Body of pancreas (tissue), 4 donors: ENCODE measurements at places on chromosomes 7 and 10. TPM values are rescaled to one million over a fixed set of nuclear protein-coding genes. Genes with fewer than 3 reads are reported as not detected.

Gene PNLIP
- total RNA-seq: 12,294 TPM

DNA sequence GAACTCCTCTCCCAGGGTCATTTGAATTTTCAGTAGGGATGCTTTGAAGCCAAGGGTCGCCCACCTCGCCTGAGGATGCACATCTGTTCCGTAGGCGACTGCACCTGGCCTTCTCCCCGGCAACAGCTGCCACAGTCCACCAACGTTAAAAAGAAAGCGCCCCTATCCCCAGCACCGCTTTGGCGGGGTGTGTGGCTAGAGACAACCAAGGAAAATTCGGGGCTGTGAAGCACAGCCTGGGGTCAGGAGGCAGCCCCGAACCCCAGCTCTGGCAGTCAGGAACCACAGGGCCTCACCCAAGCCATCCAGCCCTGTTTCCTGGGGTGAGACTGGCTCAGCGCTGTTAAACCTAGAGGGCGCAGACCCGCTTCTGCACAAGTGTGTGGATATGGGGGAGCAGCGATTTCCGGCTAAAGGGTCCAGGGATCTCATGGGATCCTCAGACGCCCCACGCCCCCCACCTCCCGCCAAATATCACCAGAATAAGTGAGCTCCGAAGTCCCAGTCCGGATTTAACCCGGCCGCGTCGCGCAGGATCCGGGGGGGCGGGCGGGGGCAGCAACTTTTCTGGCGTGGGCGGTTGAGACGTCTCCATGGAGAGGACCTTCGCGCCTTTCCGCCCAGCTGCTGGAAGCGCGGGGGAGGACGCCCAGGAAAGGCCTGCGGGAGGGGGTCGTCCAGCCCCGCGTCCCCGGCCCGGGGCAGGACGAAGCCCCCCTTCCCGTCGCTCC is 822 bp downstream of the ZC3HAV1L start:
- peak; percentile 49 for DNase-seq

DNA sequence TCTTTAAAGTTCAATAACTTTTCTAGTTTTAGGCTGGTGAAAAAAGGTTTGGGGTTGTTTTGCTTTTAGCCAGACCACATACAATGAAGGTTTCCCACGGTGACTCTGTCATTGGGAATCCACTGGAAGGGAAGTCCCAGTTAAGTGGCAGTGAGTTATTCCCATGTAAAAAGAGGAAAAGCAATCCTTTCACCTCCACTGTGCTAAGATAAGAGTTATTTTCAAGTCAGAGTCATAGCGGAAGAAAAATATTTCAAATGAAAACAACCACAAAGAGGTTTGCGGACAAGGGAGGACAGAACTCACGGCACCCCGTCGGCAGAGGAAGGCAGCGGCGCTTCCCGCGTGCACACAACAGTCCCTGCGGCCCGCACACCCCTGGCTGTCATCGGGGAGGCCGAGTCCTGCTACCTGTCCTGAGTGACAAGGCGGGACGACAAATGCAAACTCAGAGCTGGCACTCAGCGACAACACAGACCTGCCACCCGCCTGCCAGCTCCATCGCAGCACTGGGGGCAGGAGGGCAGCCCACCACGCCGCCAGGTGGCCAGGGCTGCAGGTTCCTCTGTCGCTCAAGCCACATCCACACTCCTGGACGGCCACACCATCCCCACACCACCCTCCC is 9.3 kb upstream of the PAPOLB start:
- no peak for DNase-seq

GRCh38 chr7:69388452-69389137 is 209.7 kb upstream of the AUTS2 start:
- no peak for DNase-seq

GRCh38 chr7:111763221-111763801 is 201.0 kb upstream of the IMMP2L start:
- no peak for DNase-seq
